ENCODE measurements at places on chromosomes 5 and 9. TPM values are rescaled to one million over a fixed set of nuclear protein-coding genes. Genes with fewer than 3 reads are reported as not detected.

DNA sequence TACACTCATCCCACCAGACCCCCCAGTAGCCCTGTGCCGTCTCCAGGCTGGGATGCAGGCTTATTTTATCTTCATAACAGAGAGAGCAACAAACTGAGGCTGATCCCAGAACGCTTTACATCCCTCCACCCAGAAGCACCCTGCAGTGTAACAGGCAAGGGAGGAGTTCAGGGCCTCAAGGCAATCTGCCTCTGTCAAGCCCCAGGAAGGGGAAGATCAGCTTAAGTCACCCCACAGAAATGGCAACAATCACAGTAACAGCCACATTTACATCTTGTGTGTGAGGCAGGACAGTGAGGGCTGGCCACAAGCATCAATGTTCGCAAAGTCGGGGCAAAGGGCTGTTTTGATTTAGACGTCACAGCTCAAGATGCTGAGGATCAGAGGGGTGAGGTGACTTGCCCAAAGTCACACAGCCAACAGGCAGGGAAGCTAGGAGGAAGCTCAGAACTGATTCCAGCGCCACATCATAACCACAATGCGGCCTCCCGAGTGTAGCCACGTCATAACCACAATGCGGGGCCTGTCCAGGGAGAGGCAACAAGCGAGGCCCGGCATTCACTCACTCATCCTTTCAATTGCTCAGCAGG is 14.4 kb downstream of the STK10 start:
- DNase-seq, result peak; percentile 65

GRCh38 chr9:6543204-6543603 is 102.3 kb downstream of the GLDC start:
- no peak for DNase-seq

DNA sequence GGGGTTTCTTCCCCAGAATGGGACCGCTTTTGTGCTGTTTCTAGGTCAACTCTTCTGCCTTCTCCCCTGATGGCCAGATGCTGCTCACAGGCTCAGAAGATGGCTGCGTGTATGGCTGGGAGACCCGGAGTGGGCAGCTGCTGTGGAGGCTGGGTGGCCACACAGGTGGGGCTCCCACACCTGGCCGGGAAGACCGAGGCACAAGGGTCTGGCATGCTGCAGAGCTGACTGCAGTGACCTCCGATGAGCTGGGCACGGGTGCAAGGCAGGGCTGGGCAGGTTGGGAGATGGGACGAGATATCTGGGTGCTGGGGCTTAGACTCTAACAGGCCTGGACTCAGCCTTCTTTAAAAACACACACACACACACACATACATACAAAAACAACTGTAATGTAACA is 901 bp downstream of the WDR38 start:
- DNase-seq, result no peak

GRCh38 chr9:5767968-5768932 is 64.7 kb downstream of the ERMP1 start:
- DNase-seq, result no peak

GRCh38 chr5:103475629-103476240 is 86.9 kb downstream of the NUDT12 start:
- DNase-seq, result peak; percentile 60

GRCh38 chr9:107175816-107176435 is 107.2 kb upstream of the RAD23B start:
- DNase-seq, result no peak

DNA sequence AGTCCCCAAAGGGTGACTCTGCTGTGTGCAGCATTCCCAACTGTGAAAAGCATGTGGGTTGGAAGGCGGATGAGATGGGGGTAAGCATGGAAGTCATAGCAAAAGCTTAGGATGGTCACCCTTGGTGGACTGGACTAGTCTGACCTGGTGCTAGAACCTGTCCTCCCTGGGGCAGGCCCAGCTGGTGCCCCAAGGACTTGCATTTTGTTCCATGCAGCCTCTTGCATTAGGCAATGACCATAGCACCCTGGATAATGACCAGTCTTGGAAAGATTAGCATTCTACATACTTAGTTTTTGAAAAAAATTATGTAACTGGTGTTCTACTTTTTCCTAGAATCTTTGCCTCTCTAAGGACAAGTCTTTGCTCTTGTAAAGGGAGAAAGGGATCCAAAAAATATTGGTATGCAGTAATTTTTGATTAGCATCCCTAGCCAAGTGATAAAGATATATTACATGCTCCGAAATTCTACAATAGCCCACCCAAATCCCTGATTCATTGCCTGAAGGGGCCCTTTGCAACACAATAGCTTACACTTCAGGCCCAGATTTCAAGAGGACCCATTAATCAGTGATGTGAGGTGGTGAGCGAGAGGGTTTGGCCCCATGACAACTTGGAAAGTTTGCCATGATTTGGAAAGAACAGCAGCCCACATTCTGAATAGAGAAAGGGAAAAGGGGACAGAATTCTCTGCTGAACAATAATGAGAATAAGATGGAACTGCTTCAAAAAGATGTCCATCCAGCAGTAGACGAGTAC is 93.3 kb upstream of the CD180 start:
- no peak for DNase-seq

GRCh38 chr5:34485768-34486030 is 170.4 kb upstream of the RAI14 start:
- no peak for DNase-seq

DNA sequence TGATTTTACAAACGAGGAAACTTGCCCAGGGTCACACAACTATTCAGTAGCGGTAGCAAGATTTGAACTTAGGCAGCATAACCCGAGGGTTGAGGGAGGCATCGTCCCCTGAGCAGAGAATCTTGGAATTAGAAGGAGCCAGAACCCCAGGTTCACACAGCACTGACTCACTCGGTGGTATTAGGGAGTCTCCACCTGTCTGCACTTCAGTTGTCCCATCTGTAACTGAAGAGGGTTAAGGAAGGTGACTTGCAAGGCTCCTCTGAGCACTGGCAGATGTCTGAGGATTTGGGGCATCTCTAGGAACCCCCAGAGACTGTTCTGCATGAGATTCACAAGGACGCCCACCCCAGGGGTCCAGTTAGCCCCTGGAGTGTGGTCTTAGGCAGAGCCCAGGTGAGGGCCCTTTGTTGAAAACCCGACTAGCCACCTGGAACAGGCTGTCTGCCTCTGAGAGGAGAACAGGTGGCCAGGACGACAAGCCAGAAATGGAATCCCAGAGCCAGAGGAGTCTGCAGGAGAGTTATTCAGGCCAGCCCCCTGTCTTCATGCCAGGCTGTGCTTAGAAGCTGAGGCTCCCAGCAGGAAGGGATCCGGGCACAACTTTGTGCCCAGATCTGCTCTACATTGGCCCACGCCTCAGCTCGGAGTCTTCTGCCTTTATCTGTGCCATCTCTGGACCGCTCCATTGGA is 50.0 kb upstream of the ORM1 start:
- DNase-seq, result no peak

- DNase-seq, result no peak
Observed at GRCh38 chr9:87827341-87827740, 55.3 kb upstream of the SPATA31E1 start.

DNA sequence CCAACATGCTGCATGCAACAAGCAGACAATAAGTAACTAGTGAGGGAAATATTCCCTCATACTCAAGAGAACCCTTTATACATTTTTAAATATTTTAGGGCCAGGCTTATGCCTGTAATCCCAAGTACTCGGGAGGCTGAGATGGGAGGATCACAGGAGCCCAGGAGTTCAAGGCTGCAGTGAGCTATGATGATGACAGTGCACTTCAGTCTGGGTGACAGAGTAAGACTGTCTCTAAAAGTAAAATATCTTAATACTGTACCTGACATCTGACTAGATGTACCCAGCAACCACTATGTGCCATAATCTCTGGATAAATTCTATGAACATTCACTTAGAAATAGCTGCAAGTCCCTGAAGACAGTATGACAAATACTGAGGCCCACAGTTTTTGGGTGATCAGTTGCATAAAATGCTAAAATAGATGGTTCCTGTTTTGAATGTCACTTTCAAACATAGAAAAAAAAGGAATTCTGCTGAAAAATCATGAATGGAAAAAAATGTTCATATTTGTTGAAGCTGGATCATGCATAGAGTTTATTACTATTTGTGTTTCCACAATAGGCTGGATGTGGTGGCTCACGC is 2.0 kb upstream of the C5orf15 start:
- no peak for DNase-seq

DNA sequence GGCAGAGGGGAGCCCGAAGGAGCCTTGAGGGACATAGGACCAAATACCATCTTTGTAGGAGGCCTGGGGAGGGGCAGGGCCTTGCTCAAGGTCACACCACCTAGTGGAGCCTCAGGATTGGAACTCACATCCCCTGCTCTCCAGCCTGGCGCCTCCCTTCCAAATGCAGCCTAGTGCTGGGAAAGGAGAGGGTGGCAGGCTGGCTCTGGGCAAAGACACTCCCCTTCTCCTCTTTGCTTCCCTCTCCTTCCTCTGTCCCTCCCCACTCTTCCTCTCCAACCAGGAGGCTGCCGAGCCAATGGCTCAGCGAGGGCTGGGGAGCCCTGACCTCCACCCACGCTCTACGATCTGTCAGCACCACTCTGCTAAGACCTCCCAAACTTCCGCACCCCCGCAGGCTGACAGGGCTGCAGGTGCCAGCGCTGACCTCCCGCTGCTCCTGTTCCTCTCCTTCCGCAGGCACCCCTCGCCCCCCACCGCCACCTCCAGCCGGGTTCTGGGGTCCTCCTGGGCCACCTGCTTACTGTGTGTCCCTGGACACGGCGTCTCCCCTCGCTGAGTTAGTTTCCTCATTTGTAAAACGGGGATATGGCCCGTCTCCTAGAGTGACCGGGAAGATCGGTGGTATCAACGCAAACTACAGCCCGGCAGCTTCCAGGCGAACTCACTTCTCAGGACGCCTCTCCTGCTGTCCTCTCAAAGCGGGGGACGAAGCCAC is 52.9 kb downstream of the C9orf50 start:
- peak; percentile 70 for DNase-seq

- DNase-seq, result no peak
Observed at GRCh38 chr5:87946271-87946670, 322.4 kb downstream of the TMEM161B start.

GRCh38 chr5:402615-403359 is 40.2 kb upstream of the EXOC3 start:
- peak; percentile 55 for DNase-seq

GRCh38 chr5:5344051-5344571 is 78.4 kb upstream of the ICE1 start:
- no peak for DNase-seq

DNA sequence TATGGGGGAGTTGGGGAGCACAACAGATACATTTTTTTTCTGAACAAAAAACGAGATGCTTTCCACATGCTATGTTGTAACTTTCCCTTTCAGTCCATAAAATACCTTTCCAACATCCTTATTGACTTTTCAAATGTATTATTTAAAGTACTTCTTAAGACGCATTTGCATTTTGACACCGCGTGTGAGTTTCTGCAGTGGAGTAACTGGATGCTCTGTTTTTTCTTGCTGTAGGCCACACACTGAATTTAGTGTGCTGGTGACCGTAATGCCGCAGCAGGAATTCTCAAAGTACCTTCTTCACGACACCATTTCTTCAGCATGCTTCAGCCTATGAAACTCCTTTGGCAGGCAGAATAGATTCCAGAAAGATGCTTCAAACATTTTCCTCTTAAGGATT is 14.3 kb upstream of the EPB41L4B start:
- DNase-seq, result no peak

GRCh38 chr5:180157866-180158265 is 51.1 kb downstream of the RASGEF1C start:
- DNase-seq, result no peak

- no peak for DNase-seq
Observed at GRCh38 chr9:115183436-115183835, 65.5 kb upstream of the TNC start.

GRCh38 chr9:6805532-6805931 is 47.8 kb downstream of the KDM4C start:
- DNase-seq, result peak; percentile 80

- no peak for DNase-seq
Observed at GRCh38 chr5:66992547-66992946, 204.1 kb downstream of the CD180 start.

DNA sequence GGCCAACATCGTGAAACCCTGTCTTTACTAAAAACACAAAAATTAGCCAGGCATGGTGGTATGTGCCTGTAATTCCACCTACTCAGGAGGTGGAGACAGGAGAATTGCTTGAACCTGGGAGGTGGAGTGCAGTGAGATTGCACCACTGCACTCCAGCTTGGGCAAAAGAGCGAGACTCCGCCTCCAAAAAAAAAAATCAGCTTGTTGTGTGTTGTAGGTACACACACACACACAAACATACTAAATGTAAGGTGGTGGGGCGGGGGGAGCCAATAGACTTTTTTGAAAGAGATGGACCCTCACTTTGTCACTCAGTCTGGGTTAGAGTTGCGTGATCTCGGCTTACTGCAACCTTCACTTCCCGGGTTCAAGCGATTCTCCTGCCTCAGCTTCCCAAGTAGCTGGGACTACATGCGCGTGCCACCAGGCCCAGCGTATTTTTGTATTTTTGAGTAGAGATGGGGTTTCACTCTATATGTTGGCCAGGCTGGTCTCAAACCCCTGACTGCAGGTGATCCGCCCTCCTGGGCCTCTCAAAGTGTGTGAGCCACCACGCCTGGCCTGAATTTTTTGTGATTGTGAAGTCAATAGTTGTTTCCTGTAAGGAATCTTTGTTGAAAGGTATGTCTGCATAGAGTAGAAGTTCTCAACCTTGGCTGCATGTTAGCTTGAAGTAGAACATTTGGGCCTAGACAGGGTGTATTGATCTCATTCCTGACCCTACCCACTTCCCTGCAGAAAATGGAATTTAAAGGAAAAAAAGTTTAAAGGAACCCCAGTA is 13.7 kb downstream of the NPM1 start:
- no peak for DNase-seq

DNA sequence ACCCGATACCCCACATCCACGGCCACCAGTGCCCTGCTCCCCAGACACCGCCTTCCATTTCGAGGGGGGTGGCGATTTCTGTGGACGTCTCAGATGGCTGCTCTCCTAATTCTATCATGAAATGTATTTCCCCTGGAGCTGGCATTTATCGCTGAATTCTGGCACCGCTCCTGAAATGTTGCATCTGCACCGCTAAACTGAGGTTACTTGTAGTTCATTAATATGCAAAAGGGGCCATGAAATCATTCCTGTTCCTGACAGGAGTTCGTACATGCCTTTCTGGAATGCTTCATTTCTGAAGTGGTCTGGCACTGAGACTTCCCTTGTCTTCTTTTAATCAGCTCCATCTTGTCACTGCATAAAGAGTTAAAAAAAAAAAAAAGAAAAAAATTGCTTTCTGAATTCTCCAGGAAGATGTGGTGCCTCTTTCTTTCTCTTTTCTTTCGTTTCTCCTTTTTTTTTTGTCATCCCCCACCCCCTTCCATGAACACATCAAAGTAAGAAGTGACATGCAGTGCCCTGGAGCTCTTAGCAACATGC is 97.7 kb upstream of the SMARCA2 start:
- no peak for DNase-seq

The CARD19 gene
- 23.3 TPM for total RNA-seq

The SUSD1 gene
- 4.7 TPM for total RNA-seq

The FOXD4L6 gene
- not detected for total RNA-seq

The CTSV gene
- total RNA-seq, result 0.54 TPM

The PCDHGA8 gene
- total RNA-seq, result 2.2 TPM

The BTNL8 gene
- not detected for total RNA-seq

The LYSMD3 gene
- total RNA-seq, result 35.6 TPM

The NR5A1 gene
- total RNA-seq, result not detected

The MARCOL gene
- not detected for total RNA-seq

The PCDHGA10 gene
- total RNA-seq, result 6.9 TPM
